ENCODE measurements at places on chromosomes 7 and 10. TPM values are rescaled to one million over a fixed set of nuclear protein-coding genes. Genes with fewer than 3 reads are reported as not detected.

The TAS2R3 gene
- polyA plus RNA-seq = 0.17 TPM

The FAM221A gene
- polyA plus RNA-seq = 5.5 TPM

The IKZF1 gene
- 6.5 TPM for polyA plus RNA-seq

The OR2A12 gene
- polyA plus RNA-seq = not detected

The WDFY4 gene
- 0.54 TPM for polyA plus RNA-seq

The TMEM225B gene
- polyA plus RNA-seq = 0.84 TPM

The HGF gene
- 1.2 TPM for polyA plus RNA-seq

The ZYX gene
- 91.8 TPM for polyA plus RNA-seq

The PLXNA4 gene
- polyA plus RNA-seq = 7.1 TPM

The MNX1 gene
- polyA plus RNA-seq = not detected

The CRYGN gene
- 0.53 TPM for polyA plus RNA-seq

The POT1 gene
- polyA plus RNA-seq = 12.3 TPM

The MYL7 gene
- polyA plus RNA-seq = 0.35 TPM

The FKBP6 gene
- polyA plus RNA-seq = not detected

The FRAT2 gene
- 8.5 TPM for polyA plus RNA-seq

The WNT8B gene
- polyA plus RNA-seq = not detected

The SH2D4B gene
- polyA plus RNA-seq = 0.10 TPM

The PCBD1 gene
- polyA plus RNA-seq = 62.7 TPM

All from ovary (tissue), 10 donors.